ENCODE measurements at places on chromosomes 11 and 22. TPM values are rescaled to one million over a fixed set of nuclear protein-coding genes. Genes with fewer than 3 reads are reported as not detected.

DNA sequence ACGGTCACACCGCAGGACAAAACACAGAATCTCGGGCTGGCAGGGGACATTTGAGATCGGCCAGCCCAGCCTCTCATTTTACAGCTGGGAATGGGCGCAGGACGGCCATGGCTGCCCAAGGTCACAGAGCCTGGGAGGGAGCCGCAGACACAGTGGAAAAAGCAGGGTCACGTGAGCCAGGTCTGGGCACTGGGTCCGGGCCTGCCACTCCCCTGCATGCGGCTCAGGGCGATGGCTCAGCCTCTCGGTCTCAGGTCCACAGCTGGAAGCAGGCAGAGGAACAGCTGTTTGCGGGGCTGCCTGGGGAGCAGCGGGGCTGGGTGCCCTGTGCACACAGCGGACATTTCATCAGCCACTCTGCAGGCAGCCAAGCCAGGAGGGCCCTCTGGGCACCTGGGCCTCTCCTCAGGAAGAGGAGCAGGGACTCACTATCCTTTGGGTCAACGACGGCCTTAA, 10.4 kb upstream of the PPARA start:
- H3K4me3 ChIP-seq = no peak overlapping the region
- DNase-seq = no peak
- H3K27ac ChIP-seq = peak overlapping the region; percentile 66
- H3K36me3 ChIP-seq = no peaks in the 10 kb centered on the region

GRCh38 chr22:47031628-47031915, 269.1 kb downstream of the TBC1D22A start:
- no peaks in the 10 kb centered on the region for H3K36me3 ChIP-seq
- peak; percentile 53 for DNase-seq
- H3K27ac ChIP-seq = no peak overlapping the region
- no peak overlapping the region for H3K4me3 ChIP-seq

GRCh38 chr11:95363164-95363563, 132.2 kb upstream of the SESN3 start:
- no peak overlapping the region for H3K4me3 ChIP-seq
- no peaks in the 10 kb centered on the region for H3K27me3 ChIP-seq
- DNase-seq = no peak
- H3K4me1 ChIP-seq = peaks cover 21% of the 10 kb centered on the region

- DNase-seq = no peak
- no peak overlapping the region for H3K4me3 ChIP-seq
- H3K36me3 ChIP-seq = no peaks in the 10 kb centered on the region
These were observed 55.4 kb downstream of the QSER1 start for GRCh38 chr11:32947978-32948377.

DNA sequence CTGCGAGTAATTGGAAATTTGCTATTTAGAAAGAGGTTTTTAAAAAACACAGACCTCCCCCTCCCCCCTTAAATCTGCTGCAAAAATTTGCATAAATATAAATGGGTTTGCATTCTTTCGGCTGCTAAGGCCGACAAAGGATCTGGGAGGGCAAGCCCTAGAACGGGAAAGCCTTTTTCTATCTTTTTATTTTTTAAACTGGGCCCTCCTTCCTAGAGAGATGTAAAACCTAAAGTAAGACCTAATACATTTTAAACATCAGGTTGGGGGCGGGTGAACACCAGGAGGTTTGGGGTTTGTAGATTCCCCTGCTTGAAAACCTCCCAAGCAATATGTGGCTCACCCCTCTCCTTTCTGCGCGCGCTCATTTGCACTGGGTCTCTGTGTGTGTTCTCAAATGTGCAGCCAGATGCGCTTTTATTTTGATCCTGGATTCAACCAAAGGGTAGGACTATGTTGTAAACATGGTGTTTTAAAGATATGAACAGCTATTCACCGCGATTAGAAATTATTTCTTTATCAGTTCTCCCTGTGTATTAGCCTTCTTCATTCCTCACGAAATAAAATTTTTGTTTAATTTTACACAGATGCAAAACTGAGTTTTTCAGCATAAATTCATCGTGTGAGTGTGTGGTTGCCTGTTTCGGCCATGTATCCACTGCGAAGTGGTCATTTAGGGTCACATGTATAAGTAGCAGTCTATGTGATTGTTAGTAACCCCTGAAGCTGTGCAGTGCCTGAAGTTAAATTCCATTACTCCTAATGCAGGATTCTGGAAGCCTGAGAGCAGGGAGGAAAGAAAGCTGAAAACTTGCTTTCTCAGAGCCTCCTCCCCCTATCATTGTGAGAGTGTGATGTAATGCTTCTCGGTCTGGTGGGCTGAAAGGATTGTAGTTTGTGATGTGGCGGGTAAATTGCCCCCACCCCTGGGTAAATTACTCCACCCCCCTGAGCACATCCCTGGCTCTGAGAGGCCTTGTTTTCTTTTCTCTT, 988 bp downstream of the TNRC6B start:
- peak overlapping the region; percentile 90 for H3K27ac ChIP-seq
- DNase-seq = no peak
- H3K4me3 ChIP-seq = peak overlapping the region; percentile 86
- no peaks in the 10 kb centered on the region for H3K27me3 ChIP-seq
- H3K36me3 ChIP-seq = no peaks in the 10 kb centered on the region

GRCh38 chr11:75633409-75634066, 35.3 kb downstream of the MAP6 start:
- no peak overlapping the region for H3K4me3 ChIP-seq
- H3K27me3 ChIP-seq = no peaks in the 10 kb centered on the region
- no peaks in the 10 kb centered on the region for H3K4me1 ChIP-seq
- DNase-seq = no peak

GRCh38 chr11:70568035-70568813, 169.9 kb downstream of the CTTN start:
- H3K4me1 ChIP-seq = peaks cover 13% of the 10 kb centered on the region
- peak overlapping the region; percentile 80 for H3K27ac ChIP-seq
- H3K4me3 ChIP-seq = peak overlapping the region; percentile 48
- H3K36me3 ChIP-seq = no peaks in the 10 kb centered on the region

DNAJB7 gene
- total RNA-seq = not detected

DNA sequence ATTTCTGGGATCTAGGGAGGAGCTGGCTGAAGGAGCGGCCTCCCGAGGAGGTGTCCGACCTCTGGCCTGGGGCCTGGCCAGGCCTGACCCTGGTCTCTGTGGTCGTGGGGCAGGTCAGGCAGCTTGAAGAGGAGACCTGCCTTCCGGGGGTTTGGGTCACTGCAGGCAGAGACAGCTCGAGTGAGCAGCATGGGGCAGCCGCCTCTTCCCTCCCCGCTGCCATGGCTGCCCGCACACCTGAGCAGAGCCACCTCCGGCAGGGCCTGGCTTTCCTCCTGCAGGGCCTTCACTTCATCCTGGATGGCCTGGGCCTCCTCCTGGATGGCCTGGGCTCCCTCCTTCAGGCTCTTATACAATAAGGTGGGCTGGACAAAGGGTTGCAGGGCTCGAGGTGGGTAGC, 8.0 kb upstream of the NAALADL1 start:
- H3K4me3 ChIP-seq = no peak overlapping the region
- H3K36me3 ChIP-seq = no peaks in the 10 kb centered on the region
- no peaks in the 10 kb centered on the region for H3K4me1 ChIP-seq
- H3K27me3 ChIP-seq = no peaks in the 10 kb centered on the region
- DNase-seq = no peak

MMP27 gene
- total RNA-seq = not detected

CCDC89 gene
- 1.2 TPM for total RNA-seq

- no peaks in the 10 kb centered on the region for H3K36me3 ChIP-seq
- peaks cover 19% of the 10 kb centered on the region for H3K4me1 ChIP-seq
- no peaks in the 10 kb centered on the region for H3K27me3 ChIP-seq
- peak overlapping the region; percentile 6 for H3K27ac ChIP-seq
These were observed 13.9 kb upstream of the TXNRD2 start for GRCh38 chr22:19955241-19956128.

- peaks cover 46% of the 10 kb centered on the region for H3K27me3 ChIP-seq
- no peak for DNase-seq
- H3K36me3 ChIP-seq = no peaks in the 10 kb centered on the region
- H3K4me3 ChIP-seq = peak overlapping the region; percentile 67
- H3K4me1 ChIP-seq = peaks cover 31% of the 10 kb centered on the region
These were observed 3.6 kb downstream of the PKNOX2 start for GRCh38 chr11:125167954-125168835.

DNA sequence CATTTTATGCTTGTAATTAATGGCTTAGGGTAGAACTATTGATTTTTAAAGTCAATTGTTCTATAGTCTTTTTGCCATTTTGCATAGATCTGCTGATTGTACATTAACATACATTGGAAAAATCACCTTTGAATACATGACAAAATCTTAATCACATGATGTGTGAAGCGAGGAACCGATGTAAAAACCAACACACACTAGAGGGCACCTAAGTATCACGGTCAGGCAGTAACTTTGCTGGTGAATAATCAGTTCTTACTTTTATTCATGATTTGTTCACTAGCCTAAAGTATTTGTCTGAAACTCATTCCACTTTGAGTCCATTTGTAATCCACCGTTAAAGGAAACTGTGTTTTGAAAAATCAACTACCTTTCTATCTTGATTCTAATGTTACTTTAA, 28.2 kb downstream of the JHY start:
- no peak for DNase-seq
- no peaks in the 10 kb centered on the region for H3K36me3 ChIP-seq
- H3K27me3 ChIP-seq = no peaks in the 10 kb centered on the region

GRCh38 chr22:30855677-30856518, 112.7 kb downstream of the MORC2 start:
- no peak overlapping the region for H3K27ac ChIP-seq
- H3K4me3 ChIP-seq = no peak overlapping the region
- peak; percentile 28 for DNase-seq
- no peaks in the 10 kb centered on the region for H3K36me3 ChIP-seq
- no peaks in the 10 kb centered on the region for H3K27me3 ChIP-seq
- H3K4me1 ChIP-seq = no peaks in the 10 kb centered on the region

MIOX gene
- not detected for total RNA-seq

FXYD2 gene
- 3.6 TPM for total RNA-seq

- H3K36me3 ChIP-seq = peaks cover 3% of the 10 kb centered on the region
- H3K27me3 ChIP-seq = no peaks in the 10 kb centered on the region
- H3K4me1 ChIP-seq = peaks cover 4% of the 10 kb centered on the region
These were observed 153.3 kb downstream of the SWAP70 start for GRCh38 chr11:9817191-9817590.

GRCh38 chr11:102599642-102600261, 25.4 kb downstream of the MMP20 start:
- no peaks in the 10 kb centered on the region for H3K27me3 ChIP-seq
- DNase-seq = no peak
- no peaks in the 10 kb centered on the region for H3K4me1 ChIP-seq
- no peak overlapping the region for H3K27ac ChIP-seq

PRR5L gene
- 24.5 TPM for total RNA-seq

CBLIF gene
- total RNA-seq = not detected

DNA sequence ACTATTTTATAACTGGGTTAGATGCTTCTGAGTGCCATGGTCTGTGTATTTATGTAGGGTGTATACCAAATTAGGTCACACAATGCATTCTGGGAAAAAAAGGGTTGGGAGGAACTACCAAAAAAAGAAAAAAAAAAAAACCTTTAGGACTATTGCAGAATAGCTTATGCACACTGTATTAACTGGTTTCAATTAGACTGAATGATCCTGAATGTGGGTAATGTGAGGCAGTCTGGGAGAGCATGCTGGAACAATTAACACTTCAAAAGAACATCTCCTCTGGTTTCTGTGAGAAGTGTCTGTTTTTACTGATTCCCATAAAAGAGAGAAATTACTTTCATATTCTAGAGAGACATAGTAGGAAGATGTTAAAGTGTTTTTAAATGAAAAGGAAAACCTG, 521.3 kb downstream of the DLG2 start:
- no peaks in the 10 kb centered on the region for H3K27me3 ChIP-seq
- H3K4me3 ChIP-seq = no peak overlapping the region
- no peaks in the 10 kb centered on the region for H3K4me1 ChIP-seq
- DNase-seq = no peak

PNPLA5 gene
- not detected for total RNA-seq

DNA sequence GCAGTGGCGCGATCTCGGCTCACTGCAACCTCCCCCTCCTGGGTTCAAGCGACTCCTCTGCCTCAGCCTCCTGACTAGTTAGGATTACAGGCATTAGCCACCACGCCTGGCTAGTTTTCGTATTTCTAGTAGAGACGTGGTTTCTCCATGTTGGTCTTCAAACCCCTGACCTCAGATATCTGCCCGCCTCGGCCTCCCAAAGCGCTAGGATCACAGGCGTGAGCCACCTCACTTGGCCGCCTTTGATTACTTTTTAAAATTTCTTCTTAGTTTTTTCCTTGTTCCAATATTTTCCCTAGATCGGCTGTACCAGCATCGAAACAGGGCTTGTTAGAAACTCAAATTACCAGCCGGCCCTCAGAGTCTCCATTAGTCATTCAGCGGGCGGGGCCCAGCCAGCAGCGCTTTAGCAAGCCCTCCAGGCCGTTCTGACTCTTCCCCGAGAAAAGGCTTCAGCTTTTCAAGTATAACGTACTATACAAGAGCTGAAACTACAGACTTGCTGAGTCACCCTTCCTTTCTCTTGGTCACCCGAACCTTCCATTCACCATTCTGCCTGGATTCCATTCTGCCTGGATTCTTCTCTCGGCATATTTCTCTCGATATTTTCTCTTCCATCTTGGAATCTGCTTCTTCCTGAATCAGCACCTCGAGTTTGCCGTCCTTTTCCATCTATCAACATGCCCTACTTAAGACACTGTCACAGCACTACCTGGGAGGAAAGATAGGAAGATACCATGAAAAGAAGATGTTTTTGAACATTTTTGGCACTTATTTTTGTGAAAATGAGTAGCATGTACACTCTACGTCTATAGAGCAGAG, 6.7 kb upstream of the CAPRIN1 start:
- H3K27ac ChIP-seq = no peak overlapping the region
- H3K36me3 ChIP-seq = no peaks in the 10 kb centered on the region
- H3K4me1 ChIP-seq = no peaks in the 10 kb centered on the region
- no peak overlapping the region for H3K4me3 ChIP-seq
- peak; percentile 69 for DNase-seq

HEPACAM gene
- total RNA-seq = 0.14 TPM

CNGA4 gene
- total RNA-seq = not detected

DNA sequence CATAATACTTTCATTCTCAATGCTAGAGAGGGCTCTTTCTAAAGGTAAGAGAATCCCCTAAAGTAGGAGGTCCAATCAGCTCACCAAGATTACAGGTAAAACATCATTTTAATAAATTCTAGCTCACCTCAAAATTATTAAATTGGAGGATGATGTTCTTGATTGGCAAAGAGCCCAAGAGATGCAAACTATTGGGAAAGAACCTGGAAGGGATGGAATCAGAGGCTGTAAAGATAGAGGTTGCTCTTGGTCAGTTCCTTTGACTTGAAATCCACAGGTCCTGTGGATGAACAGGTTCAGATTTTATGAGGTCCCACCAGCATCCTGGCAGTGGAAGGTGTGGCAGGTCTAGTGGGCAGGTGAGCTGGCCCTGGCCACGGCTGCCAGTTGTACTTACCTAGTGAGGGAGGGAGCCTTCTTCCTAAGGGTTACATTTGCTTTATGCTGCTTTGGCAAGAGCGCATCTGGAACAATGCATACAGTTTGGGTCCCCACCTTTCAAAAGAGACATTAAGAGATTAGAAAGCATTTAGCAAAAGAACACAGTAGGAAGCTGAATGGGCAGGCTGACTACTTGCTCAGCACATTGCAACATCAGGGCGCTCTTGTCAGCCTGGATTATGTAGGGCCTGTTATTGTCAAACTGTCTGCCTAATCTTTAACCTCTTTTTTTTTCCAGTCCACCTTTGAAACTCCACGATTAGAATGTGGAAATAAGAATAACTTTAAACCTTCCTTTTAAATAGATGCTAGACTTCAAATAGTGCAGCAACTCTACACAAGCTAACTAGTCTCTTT, 97.0 kb downstream of the RDX start:
- H3K27ac ChIP-seq = no peak overlapping the region
- no peaks in the 10 kb centered on the region for H3K27me3 ChIP-seq
- H3K4me1 ChIP-seq = no peaks in the 10 kb centered on the region
- no peak overlapping the region for H3K4me3 ChIP-seq

All from upper lobe of right lung (tissue), 1 donor.